Hematopoietic multipotent progenitor cell treated with erythropoietin and hydrocortisone succinate and interleukin-3 and kit ligand, for 15 days (in vitro differentiated cells): ENCODE measurements at places on chromosomes 16 and 17.

- no peak for DNase-seq
Measured at GRCh38 chr16:2204416-2205103, 694 bp upstream of the MLST8 start.

- no peak for DNase-seq
Measured at GRCh38 chr17:62761884-62762283, 46.2 kb downstream of the MARCHF10 start.

GRCh38 chr16:31105677-31106213 lies 2.4 kb upstream of the BCKDK start:
- DNase-seq: peak; percentile 82

DNA sequence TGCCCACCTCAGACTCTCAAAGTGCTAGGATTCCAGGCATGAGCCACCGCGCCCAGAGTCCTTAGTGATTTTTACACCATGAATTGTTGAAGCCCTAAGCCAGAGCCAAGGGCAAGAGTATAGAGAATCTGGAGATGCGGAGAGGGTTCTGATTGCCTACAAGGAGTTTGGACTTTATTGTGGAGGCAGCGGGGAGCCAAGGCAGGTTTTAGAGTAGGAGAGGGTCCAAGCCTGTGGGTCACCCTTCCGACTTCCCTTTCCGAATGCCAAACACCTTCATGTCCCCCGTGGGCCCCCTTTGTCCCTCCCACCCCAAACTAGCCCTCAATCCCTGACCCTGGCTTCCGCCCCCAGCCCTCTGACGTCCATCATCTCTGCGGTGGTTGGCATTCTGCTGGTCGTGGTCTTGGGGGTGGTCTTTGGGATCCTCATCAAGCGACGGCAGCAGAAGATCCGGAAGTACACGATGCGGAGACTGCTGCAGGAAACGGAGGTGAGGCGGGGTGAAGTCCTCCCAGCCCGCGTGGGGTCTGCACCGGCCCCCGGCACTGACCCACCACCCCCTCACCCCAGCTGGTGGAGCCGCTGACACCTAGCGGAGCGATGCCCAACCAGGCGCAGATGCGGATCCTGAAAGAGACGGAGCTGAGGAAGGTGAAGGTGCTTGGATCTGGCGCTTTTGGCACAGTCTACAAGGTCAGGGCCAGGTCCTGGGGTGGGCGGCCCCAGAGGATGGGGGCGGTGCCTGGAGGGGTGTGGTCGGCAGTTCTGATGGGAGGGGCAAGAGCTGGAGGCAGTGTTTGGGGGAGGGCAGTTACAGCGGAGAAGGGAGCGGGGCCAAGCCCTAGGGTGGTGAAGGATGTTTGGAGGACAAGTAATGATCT lies 7.1 kb downstream of the MIEN1 start:
- DNase-seq: peak; percentile 38

DNA sequence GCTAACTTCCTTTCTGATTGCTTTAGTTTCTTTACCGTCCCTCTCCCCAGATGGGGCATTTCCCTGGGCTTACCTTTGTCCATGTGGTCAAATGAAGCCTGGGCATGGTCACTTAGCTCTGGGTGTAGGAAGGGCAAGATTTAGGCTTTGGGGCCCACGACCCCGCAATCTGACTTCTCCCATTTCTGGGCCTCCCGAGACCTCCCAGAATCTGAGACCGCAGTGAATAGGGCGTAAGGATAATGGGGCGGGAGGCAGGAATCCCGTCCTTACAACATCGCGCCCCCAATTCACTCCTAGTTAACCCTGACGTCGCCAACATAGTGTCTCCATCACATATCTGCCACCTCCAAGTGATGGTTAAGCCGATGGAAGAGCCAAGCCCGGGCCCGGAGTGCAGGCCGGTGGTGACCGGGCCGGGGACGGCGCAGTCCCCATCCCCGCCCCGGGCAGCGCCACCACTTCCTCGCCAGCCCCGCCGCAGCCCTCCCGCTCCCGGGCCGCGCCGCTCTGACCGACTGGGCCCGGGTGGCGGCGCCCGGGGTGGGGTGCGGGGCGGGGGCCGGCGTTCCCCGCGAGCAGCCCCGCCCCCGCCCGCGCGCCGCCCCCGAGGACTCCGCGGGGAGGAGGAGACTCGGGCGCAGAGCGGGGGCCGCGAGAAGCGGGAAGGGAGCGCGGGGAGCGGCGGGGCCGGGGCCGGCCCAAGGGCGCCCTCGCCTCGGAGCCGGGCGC lies at the start of gene RHBDL3:
RHBDL3 (plus strand) TSS at position 641 of the 732 bp plus-strand sequence. CDS start 358 bp downstream, outside the sequence.
- no peak for DNase-seq

DNA sequence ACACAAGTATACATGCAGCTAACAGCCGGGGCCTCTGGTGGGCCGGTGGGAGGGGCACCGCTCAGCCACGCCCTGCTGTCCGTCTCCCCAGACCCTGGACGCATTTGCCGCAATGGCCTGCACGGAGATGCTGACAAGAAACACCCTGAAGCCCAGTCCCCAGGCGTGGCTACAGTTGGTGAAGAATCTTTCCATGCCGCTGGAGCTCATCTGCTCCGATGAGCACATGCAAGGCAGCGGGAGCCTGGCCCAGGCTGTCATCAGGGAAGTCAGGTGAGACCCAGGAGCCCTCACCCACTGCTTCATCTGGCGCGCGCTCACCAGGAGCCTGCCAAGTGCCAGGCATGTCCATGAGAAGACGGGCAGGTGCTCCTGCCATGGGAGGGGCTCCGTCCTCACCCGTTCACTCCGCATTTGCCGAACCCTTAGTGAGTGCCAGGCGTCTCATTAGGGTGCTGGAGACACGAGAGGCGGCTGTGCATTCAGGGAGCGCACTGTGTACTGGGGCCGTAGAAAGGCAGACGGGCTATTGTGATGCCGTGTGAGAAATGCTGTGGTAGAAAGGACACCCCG lies 51.4 kb upstream of the ENDOV start:
- DNase-seq: no peak

- DNase-seq: peak; percentile 92
Measured at GRCh38 chr17:60361889-60362288, 30.0 kb downstream of the USP32 start.

DNA sequence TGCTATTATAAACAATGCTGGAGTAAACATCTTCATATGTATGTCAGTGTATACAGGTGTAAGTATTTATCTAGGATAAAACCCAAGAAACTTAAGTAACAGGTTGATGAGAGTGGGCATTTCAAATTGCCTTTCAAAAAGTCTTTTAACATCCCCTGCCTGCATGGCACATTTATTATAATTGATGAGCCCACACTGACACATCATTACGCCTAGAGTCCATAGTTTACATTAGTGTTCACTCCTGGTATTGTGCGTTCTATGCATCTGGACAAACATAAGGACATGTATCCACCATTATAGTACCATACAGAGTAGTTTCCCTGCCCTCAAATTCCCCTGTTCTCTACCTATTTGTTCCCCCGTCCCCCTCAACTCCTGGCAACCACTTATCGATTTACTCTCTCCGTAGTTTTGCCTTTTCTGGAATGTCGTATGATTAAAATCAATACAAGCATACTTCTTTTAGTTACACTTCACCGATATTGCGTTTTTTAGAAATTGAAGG lies 53.7 kb downstream of the NACA2 start:
- no peak for DNase-seq

GRCh38 chr16:9091867-9092281 lies 430 bp downstream of the HAPSTR1 start:
- peak; percentile 44 for DNase-seq

DNA sequence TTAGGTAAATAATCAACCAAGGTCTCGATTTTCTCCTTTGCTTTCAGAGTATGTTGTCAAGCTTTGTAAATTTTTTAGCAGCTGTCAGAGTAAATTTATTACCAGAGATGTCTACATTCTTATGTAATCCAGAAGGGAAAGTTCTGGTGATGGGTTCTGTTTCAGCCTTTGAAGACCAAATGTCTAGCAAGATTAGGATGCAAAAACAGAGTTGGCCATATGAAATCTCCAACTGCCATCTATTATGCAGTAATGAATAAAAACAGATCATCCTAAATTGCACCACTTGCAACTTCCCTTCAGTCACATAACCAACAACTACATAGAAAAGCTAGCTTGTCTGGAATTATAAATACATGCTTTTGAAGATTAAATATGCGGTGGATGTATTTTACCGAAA lies 826.8 kb upstream of the KIF2B start:
- no peak for DNase-seq

- DNase-seq: no peak
Measured at GRCh38 chr17:3929181-3929580, 12.9 kb upstream of the P2RX1 start.

- DNase-seq: no peak
Measured at GRCh38 chr17:51721730-51722129, 436.8 kb downstream of the CA10 start.

DNA sequence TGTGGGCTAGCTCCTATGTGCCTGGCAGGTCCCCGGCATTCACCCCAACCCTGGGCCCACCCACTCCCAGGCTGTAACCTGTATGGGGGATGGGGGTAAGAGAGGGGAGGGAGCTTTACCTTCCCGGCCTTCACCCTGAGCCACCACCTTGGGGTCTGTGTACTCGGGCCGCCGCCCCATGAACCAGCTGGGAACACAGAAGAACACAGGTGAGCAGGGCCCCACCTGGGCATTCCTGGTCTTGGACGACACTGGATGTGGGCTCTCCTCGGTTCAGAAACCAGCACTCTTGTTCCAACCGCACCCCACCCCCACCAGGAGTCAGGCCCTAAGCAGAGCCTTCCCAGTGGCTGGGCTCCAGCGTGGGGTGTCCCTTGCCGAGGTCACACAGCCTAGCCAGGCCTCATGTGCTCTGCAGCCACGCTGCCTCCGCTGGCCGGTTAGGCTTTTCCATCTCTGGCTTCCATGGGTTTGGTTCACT lies 18.8 kb downstream of the B9D1 start:
- no peak for DNase-seq

DNA sequence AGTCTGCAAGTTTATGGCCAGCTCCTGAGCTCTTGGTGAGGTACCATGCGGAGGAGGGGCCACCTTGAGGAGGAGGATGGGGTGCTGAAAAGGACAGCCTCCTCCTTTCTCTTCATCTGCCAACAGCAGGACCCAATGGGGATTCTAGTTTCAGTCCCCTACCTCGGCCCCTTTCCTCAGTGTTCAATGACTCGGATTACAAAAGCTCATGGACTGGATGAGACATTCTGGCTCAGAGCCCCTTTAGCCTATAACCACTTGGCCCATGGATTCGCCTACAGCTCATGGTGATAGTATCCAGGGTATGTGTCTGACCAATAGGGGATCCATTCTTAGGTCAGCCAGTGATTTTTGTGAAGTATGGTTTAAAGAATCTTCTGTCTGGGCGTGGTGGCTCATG lies 8.5 kb upstream of the PIK3R6 start:
- no peak for DNase-seq

GRCh38 chr17:5583426-5584382 lies 605 bp downstream of the NLRP1 start:
- DNase-seq: no peak

DNA sequence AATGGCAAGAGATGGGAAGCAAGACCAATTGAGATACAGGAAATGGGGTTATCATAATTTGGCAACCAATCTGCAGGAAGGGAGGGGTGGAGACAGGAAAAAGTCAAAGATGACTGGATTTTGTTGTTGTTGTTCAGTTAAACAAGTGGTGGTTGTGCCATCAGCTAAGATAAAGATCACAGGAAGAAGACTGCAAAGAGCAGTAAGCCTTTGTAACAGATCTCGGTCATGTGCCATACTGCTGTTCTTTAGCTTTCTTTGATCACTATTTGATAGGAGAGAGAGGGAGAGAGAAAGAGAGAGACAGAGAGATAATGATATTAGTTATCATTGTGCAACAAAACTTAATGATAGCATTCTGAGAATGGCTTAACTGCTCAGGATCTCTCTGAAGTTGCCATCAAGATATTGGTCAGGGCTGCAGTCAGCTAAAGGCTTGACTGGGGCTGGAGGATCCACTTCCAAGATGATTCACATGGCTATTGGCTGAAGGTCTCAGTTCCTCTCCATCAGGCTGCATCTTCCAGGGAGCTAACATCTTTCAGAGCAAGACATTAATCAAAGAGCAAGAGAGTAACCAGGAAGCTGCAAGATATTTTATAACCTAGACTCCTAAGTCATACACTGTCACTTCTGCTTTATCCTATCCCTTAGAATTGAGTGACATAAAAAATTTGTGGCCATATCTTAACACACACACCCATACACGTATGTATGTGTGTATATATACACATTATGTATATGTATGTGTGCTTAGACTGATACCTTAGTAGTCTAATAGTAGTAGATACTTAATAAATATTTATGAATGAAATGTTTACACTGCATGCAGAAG lies 405.0 kb downstream of the SHISA9 start:
- DNase-seq: no peak

GRCh38 chr17:79803997-79804855 lies 7.3 kb upstream of the CBX8 start:
- DNase-seq: no peak

DNA sequence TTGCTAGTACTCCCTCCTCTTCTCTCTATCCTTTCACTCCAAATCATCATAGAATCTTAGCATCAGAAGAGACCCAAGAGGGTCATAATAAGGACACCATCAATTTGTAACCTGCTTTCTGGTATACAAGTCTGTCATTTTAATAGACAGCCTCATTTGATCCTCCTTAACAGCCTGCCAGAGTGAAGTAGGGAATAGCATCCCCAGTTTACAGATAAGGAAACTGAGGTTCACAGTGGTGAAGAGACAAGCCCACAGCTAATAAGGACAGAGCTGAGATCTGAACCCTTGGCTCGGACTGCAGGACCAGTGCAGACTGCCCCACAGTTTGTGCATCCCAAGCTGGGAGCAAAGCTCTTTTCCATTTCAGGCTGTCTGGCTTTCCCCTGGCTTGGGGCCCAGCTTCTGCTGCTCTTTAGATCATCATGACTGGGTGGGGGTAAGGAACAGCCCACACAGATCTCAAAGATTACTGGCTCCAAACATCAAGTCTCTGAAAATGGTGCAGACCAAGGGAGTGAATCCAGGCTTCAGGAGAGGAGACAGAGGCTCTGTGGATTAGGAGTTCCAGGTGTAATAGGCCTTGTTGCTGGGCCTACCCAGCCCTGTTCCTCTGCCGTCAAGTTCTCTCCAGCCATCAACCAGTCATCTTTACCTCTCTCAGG lies 10.3 kb upstream of the IGFBP4 start:
- no peak for DNase-seq

DNA sequence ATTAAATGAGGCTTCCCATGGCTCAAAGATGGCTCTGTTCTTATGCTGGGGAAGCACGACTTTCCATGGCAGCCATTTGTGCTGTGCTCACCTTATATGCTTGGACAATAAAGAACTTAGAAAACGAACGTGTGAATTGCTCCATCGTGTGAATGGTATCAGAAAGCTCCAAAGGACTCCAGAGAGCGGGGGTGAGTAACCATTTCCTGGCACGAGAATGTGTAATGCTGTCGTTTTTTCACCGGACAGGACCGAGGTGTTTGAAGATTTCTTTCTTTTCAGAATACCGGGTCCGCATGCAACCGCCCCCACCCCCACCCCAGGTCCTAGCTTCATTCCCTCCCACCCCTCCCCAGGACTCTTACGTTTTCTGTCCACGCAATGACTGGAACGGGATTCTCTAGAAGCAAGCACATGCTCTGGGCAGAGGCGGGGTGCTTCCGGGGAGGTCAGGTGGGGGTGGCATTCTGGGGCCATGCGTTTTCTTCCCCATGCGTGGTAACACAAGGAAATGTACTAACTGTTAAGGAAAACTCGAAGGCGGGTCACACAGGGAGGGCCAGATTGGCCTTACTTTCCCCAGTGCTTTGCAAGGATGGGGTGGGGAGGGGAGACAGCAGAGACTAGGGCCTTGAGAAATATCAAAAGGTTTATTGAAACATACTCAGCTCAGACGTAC lies 26.2 kb downstream of the GPRC5B start:
- DNase-seq: no peak

GRCh38 chr16:117379-118365 lies 20.8 kb downstream of the NPRL3 start:
- peak; percentile 96 for DNase-seq
